ENCODE measurements at places on chromosomes 16 and 17.

- DNase-seq, result no peak
Observed at GRCh38 chr16:63943566-63943965, 1178.3 kb downstream of the CDH11 start.

DNA sequence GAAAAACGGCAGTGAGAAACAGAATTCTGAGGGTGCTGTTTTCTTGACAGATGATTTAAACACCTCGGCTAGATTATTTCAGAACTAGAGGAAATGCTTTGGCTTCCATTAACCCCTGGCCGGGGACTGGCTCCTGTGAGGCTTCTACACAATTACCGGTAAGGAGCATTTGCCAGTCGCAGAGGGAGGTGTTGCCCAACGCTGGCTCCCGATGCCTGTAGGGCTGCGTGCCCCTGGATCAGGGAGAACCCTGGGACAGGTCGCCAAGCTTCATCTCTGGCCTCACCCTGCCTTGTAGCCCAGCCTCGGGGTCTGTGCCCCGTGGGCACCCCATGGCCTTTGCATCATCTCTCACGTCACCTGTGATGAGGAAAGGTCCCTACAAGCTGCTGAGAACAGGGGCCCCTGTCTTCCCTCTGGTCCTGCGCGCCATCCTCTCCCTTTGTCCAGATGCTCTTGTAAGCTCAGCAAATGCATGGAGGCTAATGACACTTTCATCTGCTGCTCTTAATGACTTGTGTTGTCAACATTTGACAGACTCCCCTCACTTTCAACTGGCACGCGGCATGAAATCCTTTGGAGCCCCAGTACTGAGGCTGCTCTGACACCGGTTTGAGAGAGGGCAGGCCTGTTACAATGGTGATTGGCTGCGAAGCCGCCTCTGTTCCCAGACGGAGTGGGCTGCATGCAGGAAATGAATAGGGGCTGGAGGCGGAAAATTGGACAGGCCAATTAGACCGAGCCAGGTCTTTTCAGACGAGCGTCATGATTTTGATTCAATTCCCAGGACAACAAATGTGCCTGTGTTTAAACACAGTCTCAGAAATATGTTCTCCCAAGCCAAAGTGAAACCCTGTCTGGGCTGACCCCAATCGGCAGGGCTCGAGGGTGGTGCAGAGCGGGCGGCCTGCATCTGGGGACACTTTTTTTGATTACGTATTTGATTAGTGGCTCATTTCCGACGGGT, 85.5 kb upstream of the DOC2B start:
- no peak for DNase-seq

GRCh38 chr16:56275076-56275475, 83.8 kb downstream of the GNAO1 start:
- no peak for DNase-seq

DNA sequence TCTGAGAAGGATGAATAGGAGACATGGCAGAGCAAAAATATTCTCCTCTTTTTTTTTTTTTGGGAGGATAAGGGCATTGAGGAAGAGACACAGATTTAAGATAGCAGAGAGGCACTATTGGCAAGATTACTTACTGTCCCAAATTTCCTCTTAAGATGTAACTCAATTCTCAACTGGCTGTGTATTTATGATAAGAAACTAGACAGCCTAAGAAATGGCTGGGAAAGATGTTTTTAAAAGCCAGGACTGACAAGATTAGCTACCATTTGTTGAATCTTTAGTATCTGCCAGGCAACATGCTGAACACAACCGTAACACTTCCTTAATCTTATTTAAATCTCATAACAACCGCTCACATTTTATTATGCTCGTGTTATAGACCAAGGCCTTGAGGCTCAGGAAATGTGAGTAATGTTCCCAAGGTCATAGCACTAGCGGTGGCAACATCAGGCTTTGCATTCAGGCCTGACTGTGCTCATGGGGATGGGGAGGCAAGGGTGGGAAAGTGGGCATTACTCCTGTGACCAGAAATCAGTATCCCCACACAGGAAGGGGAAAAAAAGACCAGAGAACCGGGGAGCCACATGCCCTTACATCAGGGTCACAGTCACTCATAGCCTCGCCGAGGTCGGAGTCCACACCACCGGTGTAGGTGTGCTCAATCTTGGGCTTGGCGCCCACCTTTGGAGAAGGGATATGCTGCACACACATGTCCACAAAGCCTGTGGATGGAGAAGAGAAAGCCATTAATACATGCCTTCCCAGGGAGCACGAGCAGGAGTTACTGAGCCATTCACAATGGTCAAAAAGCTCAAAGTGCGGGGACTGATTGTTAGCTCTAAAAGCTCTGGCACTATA, 15.6 kb downstream of the HIGD1B start:
- no peak for DNase-seq

DNA sequence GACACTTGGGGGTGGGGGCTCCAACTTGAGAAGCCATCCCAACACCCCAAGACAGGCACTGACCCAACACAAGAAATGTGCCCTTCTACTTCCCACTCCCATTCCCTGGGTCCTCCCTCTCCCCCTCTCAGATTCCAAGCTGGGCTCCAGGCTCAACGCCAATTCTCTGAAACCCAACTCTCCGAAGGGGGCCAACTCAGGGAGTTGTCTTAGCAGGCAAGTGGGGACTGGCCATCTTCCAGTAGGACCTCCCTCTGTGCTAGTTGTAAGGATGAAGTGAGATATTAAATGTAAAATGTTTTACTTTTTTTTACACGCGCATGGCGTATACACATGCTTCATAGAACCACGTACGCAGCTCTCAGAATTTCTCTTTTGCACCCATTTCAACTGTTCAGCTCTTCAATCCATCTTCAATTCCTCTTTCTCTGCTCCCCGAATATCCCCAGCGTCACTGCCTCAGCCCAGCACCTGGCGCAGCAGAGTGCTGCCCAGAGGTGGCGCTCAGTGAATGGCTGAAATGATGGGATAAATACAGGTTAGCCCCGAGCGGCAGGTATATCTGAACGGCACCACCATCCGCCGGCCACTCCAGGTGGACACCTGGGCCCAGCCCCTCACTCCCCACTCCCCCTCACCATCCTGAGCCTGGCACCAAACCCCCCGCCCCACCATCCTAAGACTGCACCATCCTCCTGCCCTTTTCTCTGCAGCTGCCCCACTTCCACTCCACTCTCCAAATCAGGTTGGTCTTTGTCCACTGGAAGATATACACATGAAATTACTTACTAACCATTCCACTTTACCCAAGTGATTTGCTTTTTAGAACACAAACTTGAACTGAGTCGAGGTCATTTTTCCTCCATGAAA, 43.9 kb upstream of the TNRC6C start:
- DNase-seq, result no peak

Data from stimulated activated CD4-positive, alpha-beta T cell treated with anti-CD3 and anti-CD28 coated beads, TNF-alpha, amount 100 ng/mL, for 1 hour (primary cell).